RKO (cell line): ENCODE measurements at places on chromosomes 16 and 17.

- peak; percentile 91 for DNase-seq
Observed at GRCh38 chr17:1515640-1516387, 598 bp downstream of the INPP5K start.

DNA sequence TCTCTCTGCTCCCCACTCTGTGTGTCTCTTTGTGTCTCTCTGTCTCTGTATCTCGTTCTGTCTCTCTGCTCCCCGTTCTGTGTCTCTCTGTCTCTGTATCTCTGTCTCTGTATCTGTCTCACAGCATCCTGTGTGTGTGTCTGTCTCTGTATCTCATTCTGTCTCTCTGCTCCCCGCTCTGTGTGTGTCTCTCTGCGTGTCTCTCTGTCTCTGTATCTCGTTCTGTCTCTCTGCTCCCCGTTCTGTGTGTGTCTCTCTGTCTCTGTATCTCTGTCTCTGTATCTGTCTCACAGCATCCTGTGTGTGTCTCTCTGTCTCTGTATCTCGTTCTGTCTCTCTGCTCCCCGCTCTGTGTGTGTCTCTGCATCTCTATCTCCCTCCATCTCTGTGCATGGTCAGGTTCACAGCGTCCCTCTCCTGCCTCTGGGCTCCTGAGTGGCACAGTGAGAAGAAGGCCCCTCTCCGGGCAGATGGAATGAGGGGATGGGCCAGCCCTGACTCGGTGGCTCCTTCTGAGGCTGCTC is 38.9 kb upstream of the CIBAR2 start:
- DNase-seq, result no peak

DNA sequence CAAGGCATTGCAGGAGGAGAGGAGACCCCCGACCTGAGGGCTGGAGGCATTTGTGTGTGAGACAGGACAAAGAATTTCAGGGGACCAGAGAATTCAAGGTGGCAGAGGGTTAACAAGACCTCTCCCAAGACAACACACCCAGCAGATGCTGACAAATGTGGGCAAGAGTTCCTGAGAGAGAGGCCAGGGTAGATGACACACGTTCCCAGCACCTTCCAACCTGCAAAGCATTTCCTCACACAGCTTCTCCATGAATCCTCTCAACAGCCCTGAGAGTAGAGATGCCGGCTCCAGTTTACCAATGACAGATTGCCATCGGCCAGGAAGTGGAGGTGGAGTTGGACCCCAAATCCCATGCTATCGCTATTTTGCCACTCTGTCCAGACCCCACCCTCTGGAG is 25.0 kb downstream of the WNT3 start:
- DNase-seq, result no peak

DNA sequence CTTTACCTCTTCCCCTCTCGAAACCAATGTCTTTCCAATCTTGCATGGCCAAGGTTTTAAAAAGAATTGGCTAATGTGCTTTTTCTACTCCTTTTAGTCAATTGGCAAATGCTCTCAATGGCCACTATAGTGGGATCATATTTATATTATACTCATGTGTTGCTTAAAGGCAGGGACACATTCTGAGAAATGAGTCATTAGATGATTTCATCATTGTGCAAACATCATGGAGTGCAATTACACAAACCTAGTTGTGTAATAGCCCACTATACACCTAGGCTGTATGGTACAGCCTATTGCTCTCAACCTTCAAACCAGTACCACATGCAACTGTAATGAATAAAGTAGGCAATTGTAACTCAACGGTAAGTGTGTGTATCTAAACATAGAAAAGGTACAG is 180.9 kb downstream of the HS3ST3A1 start:
- DNase-seq, result peak; percentile 28

- DNase-seq, result no peak
Observed at GRCh38 chr17:18203308-18203707, 19.7 kb downstream of the ALKBH5 start.

DNA sequence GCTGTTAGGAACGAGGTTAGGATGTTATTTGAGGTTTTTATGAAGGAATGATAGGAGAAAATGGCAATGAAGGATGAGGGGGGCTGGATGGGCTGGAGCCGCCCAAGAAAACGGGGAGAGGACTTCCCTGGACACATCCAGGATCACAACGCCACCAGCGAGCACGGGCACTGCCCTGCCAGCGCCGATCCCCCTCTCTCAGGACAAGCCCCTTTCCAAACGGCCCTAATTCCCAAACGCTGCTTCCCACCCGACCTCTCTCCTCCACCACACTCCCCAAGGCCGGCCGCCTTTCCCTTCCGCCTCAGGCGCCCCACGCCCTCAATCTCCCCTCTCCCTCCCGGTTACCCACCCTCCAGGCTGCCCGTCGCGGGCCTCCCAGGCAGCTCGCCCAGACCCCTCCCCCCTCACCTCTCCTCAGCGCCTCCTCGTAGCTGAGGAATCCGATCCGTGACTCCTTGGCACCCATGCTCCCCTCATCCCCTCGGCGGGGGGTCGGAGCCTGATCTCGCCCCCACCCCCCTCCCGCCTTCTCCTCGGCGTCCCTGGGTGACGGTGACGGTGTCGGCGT is 377 bp downstream of the USP32 start:
- DNase-seq, result no peak

- DNase-seq, result no peak
Observed at GRCh38 chr16:66519482-66520373, 30.2 kb downstream of the TK2 start.

DNA sequence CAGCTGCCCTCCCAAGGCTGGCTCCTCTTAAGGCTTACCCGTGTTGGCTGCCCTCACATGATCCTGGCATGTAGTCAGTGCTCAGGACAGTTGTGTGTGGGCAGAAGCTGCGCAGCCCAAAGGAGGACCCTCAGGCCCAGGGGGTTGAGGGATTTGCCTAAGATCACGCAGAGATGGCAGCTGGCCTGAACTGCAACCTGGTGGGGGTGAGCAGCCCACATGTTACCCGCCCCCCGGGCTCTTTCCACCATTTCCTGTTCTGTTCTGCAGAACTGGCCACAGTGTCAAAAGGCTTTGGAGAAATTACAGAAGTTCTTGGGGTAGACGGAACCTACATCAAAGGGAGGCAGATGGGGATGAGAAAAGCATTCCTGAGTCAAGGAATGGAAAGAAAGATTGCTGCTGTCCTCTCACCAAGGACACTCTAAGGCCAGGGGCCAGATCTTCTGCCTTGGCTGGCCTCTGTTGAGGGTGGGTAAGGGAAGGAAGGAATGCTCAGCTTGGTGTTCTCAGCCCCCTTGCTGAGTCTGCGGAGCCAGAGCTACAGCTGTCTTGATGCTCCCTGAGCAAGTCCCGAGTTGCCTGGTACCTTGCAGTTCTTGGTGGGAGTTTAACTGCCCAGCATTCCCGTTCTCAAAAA is 53.0 kb downstream of the EPN2 start:
- no peak for DNase-seq

DNA sequence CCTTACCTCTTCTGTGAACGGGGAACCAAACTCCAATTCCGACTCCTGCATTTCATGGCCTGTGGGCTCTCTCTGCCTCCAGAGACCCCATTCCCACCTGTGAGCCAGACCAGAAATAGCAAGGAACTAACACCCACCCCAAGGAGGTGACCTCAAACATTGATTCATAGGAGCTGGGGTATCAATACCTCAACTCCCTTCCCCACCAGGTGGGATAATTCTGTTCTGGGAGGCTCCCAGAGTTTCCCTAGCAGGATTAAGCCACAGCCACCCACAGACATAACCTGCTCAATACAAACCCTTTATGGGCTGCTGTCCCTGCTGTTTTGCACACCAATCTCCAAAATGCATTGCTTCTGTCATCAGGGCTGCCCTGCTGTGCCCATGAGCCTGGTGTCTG is 59.6 kb upstream of the FOXF1 start:
- DNase-seq, result no peak
